ENCODE measurements at places on chromosomes 1 and 21.
A peak's percentile ranks its signal among the peaks of the same experiment; 100 is the strongest.

GRCh38 chr1:155989242-155990004 is 11.1 kb upstream of the ARHGEF2 start:
- peak; percentile 84 for DNase-seq

DNA sequence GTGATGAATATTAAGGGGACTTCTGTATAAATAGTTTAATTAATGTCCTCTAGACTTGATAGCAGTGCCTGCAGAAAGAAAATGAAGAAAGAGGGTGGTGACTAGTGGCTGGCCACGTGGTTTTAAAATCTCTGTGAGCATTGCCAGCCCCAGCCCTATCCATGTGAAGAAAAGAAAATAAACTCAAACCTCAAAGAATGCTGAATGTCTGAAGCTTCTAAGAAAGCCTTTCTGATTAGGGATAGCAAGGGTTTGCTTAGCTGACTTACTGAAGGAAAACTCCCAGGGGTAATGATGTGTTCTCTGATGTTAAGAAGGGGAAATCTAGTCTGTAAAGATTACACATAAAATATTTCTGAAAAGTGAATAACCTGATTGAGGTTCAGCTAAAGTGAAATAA is 31.8 kb downstream of the ADGRL2 start:
- DNase-seq, result no peak

GRCh38 chr1:214018386-214019268 is 30.9 kb downstream of the PROX1 start:
- peak; percentile 7 for DNase-seq

DNA sequence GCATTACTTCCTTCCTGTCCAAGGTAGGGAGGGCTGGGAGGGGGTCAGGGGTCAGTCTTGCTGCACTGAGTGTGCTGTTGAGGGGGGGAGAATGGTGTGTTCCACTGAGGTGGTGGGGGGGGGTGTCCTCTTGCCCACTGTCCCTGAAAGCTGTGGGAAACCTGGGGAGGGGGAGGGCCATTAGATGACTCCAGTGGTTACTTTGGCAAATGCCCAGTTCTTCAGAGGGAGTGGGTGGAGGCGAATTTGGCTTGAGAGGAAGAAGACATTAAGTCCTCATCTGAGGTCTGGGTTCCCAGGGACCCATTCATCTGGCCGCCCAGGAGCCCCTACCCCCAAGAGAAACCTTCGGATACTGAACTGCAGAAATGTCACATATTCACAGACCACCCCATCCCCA is 36.2 kb downstream of the MEF2D start:
- no peak for DNase-seq

DNA sequence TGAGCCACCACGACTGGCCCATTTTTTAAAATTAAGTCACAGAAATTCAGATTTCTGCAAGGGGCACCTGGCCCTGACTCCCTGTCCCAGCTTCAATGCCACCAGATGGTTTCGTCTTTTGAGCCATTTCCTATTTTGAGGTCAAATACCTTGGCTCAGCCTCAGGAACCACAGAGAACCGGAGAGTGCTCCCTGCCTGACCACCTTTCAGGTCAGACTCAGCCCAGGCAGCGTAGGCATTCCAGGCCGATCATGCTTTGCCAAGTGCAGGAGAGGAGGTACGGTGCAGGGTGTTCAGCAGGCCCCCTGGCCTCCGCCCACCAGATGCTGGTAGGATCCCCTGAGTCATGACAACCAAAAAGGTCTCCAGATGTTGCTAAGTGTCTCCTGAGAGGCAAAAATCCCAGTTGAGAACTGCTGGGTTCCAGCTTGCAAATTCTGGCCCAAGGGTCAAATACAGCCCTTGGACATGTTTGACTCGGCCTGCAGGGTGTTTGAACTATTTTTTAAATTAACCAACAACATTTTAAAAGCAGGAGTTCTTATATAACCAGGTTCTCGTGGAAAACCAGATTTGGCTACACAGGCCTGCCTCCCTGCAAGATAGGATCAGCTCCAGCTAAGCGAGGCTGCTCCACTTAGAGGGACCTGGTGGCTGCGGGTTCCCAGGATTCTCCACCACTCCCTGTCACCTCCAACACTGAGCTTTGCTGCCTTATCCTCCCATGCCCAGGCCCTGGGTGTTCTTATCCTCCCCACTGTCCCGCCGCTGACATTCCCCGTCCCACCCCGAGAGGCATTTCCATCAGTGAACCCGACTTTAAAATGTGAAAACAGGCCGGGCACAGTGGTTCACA is 61.9 kb upstream of the TARDBP start:
- DNase-seq, result no peak

DNA sequence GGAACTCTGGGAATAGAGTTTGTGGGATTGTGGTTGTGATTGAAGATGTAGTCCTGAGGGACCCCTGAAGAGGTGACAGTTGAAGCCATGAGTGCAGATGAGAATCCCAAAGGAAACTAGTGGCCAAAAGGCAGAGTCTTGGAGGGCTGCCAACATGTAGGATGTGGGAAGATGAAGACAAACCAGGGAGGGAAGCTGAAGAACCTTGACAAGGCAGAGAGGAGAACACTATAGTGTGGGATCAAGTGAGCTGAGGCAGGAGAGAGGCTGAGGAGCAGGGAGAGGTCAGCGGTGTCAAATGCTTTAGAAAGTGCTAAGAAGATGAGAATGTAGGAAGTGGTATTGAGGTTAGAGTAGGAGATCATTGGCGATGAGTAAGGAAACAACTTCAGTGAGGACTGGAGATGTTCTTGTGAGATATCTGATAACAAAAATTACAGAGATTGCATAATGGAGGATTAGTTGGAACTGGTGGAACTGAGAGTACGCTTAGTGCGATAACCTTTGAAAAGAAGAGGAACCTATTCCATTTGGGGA is 88.5 kb upstream of the VCAM1 start:
- no peak for DNase-seq

GRCh38 chr1:160210561-160210960 is 5.4 kb downstream of the PEA15 start:
- no peak for DNase-seq

DNA sequence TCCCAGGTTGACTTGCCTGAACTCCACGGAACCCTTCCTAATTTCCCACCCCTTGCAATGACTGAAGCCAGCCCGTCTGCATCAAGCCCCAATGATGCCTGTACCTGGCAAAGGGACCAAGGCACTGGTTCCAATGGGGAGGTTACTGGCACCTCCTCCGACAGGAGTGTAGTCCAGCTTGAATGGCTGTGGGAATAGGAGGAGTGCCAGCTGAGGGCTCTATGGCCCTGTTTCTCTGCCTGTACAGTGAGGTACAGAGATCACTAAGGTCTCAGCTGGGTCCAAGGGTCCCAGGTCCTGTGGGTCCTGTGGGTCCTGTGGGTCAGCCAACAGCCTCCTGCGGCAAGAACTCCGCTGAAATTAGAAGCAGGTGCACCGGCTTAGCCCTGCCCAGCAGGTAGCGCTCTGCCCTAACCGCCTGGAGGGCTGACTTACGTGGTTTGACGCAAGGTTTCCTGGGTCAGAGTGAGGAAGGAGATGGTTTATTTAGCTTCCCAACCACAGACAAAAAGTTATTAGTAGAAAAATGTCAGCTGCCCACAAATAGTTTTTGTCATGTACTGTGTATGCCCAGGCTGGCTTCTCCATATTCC is 9.9 kb upstream of the SPRR4 start:
- no peak for DNase-seq

GRCh38 chr1:228862542-228863505 is 127.5 kb downstream of the RHOU start:
- DNase-seq, result no peak

DNA sequence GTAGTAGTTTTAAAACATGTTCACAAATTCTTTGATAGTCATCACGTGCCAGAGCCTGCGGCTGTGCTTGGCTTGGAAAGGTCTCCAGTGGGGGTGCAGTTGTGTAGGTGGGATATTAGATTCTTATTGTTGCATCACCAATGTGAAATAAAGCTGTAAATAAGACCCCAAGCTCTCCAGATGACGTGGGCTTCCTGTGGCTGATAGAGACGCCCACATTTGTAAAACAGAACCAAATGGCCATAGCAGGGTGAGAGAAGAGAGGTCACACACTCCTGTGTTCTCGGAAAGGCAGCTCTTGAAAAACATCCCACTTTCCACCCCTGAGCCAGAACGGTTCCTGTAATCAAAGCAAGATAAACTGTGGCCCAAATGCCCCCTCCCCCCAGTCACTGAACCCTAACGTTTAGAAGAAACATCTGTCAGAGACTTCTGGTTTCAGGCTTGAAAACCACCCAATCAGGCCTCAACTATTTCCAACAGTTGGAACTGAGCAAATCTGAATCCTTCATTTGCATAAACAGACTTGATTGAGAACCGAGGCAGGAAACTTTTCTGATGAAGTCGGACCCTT is 6.6 kb upstream of the NTPCR start:
- no peak for DNase-seq

- no peak for DNase-seq
These were observed 14.5 kb downstream of the ASAP3 start for GRCh38 chr1:23469372-23469982.

GRCh38 chr1:118898712-118899111 is 89.4 kb downstream of the TBX15 start:
- no peak for DNase-seq

DNA sequence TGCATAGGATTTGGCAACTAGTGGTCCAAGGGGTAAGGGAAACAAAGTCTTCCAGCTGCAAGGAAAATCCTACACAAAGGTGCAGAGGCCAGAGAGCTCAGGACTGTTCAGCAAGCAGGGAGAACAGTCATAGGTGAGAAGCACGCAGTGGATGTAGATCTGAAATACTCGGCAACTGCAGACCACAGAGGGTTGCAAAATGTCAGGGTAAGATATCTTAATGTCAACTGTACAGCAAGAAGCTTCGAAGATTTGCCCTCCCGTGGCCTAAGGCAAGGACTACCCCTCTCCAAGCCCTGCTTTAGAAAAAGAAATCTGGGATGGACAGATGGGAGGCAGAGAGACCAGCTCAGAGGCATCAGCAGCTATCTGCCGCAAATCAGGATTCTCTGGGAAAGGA is 153.4 kb upstream of the IRF2BP2 start:
- DNase-seq, result no peak

GRCh38 chr21:38671773-38672172 is 134.0 kb upstream of the ETS2 start:
- DNase-seq, result no peak

- DNase-seq, result no peak
These were observed 24.6 kb downstream of the ASAP3 start for GRCh38 chr1:23459338-23459757.

DNA sequence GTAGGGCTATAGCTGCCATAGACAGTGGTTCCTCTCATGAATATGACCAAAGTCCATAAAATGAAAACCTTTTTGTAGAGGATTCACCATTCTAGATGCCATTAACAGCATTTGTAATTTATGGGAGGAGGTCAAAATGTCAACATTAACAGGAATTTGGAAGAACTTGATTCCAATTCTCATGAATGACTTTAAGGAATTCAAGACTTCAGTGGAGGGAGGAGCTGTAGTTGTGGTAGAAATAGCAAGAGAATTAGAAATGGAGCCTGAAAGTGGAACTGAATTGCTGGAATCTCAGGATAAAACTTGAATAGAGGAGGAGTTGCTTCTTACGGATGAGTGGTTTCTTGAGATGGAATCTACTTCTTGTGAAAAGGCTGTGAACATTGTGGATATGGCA is 65.4 kb upstream of the ESRRG start:
- DNase-seq, result no peak

- no peak for DNase-seq
These were observed 719 bp downstream of the MFAP2 start for GRCh38 chr1:16979475-16980327.

GRCh38 chr1:28506907-28507246 is 1.0 kb downstream of the RCC1 start:
- no peak for DNase-seq

- no peak for DNase-seq
These were observed 43.2 kb downstream of the PHACTR4 start for GRCh38 chr1:28412731-28413130.

DNA sequence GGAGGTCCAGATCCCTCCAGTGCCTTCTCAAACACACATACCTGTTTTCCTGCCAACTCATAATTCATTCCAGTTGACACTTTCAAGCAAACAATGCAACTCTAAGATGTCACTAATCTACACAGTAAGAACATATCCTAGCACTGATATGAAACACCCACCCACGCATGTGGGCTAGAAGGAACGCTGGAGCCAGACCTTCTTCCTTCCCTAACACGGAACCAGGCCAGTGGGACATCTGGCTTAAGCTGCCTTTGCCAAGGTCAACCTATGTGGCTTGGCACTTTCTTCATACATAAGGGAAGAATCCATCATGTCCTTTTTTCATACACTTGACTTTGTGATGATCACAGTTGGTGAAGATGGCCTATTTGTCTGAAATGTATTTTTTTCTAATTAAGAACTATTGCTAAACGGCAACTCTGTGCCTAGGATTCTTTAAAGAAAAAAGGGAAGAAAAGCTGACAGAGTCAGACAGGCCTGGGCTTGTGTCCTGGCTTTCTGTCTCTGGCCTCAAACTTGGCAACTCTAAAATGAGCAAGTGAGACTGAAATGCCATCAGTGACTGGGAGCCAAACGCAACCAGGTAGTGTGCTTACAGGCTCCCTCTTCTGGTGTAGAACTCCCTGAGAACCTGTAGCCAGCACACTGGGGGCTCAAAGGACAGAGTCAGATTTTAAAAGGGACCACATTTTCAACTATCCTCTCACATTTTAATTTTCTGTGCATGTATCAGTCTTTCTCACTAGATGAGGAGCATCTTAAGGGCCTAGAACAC is 92.6 kb upstream of the BEND5 start:
- no peak for DNase-seq

- no peak for DNase-seq
These were observed 6.0 kb upstream of the TRIM67 start for GRCh38 chr1:231155808-231156207.

DNA sequence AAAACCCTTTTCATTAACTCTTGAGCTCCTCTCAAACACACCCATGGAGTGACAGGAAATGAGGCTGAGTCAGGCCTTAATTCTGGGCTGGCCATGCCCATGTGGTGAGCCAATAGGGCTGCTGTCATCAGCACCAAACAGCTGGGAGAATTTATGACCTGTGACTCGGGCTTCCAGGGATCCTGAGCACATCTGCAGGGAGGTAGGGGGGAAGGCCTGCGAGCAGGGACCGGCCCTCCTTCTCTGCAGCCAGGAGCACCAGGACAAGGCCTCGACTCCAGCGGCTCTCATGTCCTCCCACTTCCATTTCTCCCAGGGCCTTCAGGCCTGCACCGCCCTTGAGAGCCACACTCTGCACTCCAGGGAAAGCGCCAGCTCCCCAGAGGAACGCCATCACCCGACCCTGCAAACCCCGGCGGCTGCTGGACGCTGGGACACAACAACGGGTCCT is 14.6 kb downstream of the RIPK4 start:
- DNase-seq, result no peak
